WTC11 (cell line): ENCODE measurements at places on chromosomes 3 and 15.

DNA sequence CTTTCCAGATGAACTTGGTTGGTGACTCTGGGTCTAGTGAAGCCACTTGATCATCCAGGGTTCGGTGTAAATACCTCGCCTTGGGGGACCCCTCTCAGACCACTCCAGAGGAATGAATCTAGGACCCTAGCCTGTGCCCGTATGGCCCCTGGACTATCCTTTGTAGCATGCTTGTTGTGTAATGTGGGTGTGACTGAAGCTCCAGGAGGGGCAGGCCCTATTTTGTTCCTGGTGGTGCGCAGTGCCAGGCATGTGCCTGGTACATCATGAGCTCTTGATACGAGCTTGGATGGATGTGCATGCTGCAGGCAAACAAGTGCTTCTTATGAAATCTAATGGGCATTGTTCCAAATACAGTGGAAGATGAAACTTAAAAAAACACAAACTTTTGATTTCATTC is 82.8 kb downstream of the EBLN2 start:
- DNase-seq = no peak

DNA sequence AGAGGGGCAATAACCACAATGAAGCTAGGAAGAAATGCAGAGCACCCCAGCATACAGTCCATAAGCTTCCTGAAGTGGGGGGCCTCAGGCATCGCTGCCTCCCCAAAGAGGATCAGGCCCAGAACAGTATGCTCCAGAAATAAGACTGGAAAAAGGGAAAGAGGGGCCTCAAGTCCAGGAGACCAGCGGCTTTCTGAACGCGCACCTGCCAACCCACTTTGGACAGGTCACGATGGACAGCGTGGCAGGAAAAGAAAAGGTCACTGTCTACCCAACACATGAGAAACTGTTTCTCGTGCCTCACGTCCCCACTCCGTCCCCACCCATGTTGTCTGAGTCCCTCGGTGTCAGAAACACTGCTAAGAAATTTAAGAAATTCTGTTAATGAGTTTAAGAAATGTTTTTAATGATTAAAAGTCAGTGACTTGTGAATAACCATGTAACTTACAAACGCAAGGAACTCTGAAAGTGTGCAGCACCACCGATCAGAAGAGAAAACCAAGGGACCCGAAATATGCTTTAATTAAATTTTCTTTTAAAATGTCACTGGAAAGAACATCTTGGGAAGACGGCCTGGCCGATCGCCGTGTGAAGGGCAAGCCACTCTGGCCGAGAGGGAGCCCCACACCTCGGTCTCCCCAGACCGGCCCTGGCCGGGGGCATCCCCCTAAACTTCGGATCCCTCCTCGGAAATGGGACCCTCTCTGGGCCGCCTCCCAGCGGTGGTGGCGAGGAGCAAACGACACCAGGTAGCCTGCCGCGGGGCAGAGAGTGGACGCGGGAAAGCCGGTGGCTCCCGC is 1.7 kb upstream of the PPARG start:
- DNase-seq = peak; percentile 53

DNA sequence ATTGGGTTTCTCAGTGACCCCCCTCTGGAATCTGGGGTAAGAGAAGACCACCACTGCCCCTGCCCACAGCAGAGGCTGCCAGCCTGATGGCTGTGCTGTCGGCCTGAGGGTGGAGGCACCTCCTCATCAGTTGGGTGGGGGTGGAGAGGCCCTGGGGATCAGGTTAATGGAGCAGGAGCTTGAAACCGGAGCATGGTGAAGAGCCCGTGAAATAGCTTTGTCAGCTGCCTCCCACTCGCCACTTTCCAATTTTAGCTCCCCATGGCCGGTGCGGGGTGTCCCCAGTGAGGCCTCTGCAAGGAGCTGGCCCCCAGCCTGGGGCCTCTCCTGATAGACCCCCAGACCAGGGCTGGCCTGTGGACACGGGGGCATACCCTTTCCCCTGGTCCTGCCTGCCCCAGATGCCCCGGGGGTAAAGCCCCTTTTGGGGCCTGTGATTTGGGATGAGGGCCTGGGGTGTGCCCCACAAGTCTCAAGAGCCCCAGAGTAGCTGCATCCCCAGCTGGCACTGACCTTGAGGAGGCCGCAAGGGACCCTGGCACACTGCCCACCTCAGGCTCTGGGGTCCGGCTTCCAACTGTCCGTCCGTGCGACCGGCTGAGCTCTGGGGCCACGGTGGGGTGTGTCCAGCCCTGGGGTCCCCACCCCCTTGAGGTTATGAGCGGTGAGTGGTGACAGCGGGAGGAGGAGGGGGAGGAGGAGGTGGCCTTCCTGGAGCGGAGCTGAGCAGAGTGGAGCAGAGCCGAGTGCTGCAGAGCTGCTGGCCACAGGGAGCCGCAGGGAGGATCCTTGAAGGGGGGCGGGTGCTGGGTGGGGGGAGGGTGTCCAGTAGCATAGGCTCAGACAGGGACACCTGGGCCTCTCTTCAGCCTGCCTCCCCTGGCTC is at the start of gene HHATL:
Gene HHATL, minus strand, starts transcription at position 733 of the 886 bp plus-strand sequence. CDS start 1,972 bp downstream, outside the sequence.
- DNase-seq = no peak

DNA sequence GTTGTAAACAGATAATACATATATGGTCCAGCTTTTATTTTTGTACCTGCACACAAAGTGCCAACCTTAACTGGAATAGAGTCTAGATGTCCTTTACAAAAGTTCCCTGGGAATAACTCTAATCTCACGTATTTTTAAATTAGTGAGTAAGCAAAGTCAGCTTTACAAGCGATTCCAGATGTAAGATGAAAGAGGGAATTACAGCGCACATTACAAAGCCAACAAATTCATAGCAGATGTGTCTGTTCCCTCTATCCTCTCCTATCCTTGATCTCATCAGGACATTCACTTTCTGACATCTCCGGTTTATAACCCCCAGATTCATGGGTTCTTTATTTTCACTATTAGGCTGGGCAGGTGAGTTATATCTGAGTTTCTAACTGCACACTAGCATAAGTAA is 406.8 kb upstream of the ZNF385D start:
- DNase-seq = no peak

DNA sequence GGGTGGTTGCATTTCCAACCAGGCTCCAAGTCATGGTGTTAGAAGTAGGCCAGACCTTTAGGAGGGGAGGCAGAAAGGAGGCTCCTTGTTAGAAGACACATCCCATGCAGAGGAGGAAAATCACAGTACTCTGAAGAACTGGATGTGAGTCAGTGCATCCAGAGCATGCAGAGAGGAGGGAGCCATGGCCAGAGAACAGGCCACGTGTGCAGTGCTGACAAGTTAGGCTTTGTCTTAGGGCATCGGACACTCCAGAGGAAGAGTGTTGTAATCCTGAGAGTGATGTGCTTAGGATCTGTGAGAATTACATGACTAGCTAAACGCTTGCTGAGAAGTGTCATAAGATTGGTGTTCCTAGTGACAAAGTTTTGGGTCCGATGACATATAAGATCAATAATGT is 456.5 kb upstream of the THRB start:
- DNase-seq = no peak

GRCh38 chr15:66222273-66223198 is 31.0 kb downstream of the MEGF11 start:
- no peak for DNase-seq

GRCh38 chr3:150105886-150106612 is 135.4 kb upstream of the PFN2 start:
- DNase-seq = no peak

- no peak for DNase-seq
Observed at GRCh38 chr15:92001307-92001706, 147.8 kb downstream of the SLCO3A1 start.

DNA sequence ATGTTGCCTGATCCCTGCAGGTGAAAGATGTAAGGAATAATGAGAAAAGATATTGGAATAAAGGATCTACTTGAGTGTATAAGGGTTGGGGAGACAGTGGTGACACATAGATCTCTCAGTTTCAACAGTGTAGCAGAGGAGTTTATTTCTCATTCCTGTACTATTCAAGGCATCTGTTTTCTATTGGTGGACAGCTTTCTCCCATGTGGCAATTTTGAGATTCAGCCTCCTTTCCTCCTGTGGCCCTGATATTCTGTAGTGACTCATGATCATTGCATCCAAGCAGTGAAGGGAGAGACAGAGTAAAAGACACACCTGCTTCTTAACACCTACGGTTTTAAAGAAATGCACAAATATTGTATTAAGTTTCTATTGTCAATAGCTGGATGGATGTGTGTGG is 327.6 kb downstream of the GRM7 start:
- DNase-seq = no peak

GRCh38 chr15:80712956-80713355 is 17.8 kb downstream of the ABHD17C start:
- no peak for DNase-seq

DNA sequence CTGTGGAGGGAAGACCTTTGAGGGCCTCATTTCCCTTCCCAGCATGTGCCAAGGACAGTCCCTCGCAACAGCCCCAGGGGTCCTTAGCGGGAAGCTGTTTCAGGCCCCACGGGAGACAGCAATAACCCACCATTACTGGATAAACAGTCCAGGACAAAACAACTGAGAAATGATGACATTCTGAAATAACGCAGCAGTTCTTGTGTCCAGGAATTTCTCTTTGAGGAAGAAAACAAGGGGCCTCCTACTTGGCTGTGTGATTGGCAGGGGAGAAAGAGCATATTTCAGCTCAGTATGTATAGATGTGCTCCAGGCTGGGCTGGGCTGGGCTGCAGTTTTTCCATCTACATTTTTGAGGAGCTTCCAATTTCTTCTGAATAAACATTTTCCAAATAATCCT is 82.2 kb upstream of the THBS1 start:
- no peak for DNase-seq

- no peak for DNase-seq
Observed at GRCh38 chr15:45287390-45287956, 35.4 kb downstream of the SLC28A2 start.

DNA sequence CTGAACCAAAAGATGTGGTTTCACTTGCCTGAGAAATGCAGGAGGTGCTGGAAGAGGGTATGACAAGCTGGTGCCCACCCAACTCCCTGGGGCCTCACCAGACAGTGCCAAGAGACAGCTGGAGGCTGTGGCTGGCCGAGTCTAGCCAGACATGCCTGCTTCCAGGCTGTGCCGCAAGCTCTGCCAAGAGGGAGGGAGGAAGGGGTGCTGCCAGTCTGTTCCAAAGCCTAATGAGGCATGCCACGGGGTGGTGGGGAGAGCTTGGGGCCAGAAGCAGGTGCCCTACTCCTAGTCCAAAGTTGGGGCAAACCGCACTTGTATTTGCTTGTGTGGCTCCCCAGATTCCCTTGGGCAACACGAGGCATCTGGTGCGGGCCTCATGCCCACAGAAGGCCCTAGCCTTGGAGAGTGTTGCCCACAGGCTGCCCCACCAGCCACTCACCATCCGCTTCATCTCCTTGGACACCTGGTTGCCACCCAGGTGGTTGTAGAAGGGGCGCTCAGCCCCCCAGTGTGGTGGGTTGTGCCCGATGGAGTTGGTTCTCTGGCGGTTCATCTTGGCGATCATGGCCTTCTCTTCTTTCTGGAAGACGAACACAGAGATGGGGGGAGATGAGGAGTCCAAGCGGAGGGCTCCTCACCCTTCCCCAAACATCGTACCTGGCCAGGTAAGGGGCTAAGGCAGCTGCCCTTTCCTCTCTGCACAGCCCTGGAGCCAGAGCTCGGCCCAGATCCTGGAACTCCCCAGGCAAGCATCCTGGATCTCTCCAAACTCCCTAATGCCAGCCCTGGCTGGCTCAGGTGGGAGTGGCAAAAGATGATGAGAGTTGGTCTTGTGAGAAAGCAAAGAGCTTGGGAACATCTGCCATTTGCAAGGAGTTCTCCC is 123.4 kb downstream of the SEC22A start:
- DNase-seq = no peak

DNA sequence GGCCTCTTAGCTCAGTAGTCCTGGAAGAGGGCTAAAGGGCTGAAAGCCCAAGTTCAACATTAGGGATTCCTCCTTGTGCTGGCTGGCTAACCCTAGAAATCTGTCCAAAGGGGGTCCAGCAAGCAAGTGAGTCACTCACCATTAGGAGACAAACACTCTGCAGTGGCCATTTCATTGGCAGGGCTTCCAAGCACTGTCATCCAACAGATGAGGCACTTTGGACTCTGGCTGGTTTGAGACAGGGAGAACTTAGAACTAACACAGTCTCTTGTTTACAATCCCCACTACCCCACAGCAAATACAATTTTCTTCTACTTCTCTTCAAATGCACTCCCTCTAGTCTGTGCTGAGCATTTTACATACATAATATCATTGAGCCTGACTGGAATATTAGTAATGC is 10.1 kb upstream of the WNT5A start:
- no peak for DNase-seq

DNA sequence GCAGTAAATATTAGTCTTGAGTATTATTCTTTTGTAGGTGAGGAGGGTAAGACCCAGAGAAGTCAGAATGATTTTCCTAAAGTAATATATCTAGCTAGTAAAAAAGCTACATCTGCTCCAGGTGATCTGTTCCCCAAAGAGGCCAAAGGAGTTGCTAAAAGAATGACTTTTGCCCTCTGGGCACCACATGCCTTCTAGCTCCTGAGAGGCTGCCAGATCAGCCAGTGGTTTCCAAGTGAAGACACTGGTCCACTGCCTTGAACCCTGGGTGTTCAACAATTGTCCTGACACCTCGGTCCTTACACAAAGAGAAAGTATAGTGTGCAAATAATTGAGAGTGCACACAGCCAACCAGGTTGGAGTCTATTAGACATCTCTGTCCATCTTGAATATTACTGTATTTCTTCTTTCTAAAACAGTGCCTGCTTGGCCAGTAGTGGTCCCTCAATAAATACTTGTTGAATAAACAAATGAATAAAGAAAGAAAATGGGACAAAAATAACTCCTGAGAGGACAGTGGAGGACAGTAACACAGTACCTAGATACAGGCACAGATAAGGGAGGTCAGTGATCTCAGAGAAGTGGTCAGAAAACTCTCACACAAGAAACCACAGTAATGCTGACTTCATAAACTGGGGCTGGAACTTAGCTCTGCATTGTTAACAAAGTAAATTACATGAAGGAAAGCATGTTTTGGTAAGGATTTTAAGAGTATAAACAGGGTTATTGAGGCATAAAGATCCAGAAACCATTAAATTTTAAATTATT is 56.6 kb upstream of the CSTA start:
- no peak for DNase-seq

- no peak for DNase-seq
Observed at GRCh38 chr3:72797773-72798543, 50.3 kb downstream of the SHQ1 start.

DNA sequence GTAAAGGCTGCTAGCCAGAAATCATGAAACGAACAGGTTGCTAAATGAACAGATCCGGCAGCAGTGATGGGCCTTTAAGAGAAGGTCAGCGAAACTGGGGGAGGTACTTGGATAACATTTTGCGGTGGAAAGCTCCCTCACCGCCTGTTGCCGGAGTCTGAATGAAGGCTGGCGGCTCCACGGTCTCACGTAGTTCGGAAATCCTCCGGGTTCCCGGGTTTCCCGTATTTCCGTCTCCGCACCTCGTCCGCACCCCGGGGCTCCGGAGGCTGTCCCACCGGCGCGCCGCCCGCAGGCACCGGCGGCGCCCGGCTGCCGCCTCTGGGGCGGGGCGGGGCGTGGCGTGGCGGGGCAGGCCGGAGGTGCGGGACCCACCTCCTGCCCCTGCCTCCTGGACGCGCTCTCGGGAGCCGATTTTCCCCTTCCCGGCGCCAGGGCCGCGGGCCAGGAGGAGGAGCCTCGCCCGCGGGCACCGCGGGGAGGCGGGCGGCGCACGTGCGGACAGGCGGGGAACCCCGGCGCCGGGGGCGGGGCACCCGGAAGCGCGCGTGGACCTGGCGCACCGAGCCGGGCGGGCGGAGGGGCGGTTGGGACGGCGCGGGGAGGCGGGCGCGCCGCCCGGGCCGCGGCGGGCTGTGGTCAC is at the start of gene ZDHHC23:
Gene ZDHHC23, plus strand, starts transcription at position 642 of the 643 bp plus-strand sequence. CDS start 790 bp downstream, outside the sequence.
- DNase-seq = peak; percentile 68

- DNase-seq = no peak
Observed at GRCh38 chr3:107993771-107994170, 97.1 kb downstream of the CD47 start.

- DNase-seq = no peak
Observed at GRCh38 chr3:149588909-149589308, 68.9 kb downstream of the WWTR1 start.
